Activated CD4-positive, alpha-beta T cell treated with anti-CD3 and anti-CD28 coated beads, Interleukin-2, amount 10 ng/mL, durations not matched to agents 24 days and 14 days (primary cell): ENCODE measurements at places on chromosomes 1 and 21. TPM values are rescaled to one million over a fixed set of nuclear protein-coding genes. Genes with fewer than 3 reads are reported as not detected.

DNA sequence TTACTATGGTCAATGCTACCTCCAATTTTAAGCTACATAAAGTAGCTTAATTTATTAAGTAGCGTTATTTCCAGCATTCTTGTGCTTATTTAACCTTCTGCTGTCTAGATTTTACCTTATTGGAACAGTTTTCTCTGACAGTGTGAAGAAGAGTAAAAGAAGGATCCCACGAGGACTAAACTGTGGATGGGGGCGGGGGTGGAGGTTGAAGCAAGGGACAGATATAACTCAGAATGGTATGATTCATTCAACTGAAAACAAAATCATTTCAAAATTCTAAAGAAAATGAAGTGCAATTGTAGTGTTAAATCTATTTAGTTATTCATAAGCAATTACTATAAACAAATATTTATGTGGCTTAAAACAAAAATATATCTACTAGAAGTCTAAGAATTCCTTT is 11.5 kb upstream of the VAV3 start:
- DNase-seq = no peak

SYCP1 gene
- total RNA-seq = not detected in 2 replicates

DNA sequence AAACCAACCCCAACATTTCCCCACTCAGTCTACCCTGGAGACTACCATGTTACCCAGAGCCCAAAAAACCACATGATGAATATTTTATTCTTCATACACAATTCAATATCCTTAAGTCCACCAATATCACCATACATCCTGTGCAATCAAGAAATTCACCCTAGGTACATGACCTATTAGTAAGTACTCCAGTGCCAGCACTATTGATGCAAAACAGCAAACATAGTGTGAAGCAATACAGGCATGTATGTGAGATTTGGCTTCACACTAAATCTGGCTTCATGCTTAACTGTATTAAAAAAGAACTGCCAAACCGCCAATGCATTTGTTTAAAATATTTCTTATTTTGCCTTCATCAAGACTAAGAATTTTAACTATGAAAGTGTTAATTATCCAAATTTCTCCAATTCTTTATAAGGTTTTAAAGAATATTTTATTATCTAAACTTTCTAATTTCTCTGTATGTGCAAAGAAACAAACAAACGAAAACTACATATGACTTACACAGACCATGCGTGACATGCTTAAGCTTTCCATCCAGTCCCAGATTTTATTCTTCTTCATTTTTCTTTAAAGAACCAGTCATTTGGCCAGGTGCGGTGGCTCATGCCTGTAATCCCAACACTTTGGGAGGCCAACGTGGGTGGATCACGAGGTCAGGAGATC is 22.4 kb upstream of the TMEM125 start:
- no peak for DNase-seq

DNA sequence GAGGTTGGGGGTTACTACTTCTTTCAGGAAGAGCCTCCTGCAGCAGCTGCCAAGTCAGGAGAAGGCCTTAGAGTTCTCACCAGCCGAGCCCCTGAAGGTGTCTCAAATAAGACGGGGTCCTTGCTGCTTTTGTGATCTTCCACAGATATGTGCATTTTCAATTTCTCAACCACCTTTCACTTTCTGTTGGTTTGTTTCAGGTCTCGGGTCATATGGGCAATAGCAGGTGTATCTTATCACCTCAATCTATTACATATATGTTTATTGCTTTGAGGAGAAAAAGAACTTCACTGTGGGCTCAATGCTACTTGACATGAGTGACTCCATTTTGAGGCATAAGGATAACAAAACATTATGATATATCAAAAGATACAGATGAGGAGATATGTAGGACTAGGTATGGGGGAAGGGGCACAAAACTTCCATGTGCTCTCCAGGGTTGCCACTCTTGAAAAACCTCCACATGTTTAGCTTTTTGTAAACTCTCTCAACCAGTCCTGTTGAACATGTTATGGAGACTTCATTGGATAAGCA is 1171.4 kb upstream of the ADGRL2 start:
- no peak for DNase-seq

TCHHL1 gene
- total RNA-seq = not detected in 2 replicates

DNA sequence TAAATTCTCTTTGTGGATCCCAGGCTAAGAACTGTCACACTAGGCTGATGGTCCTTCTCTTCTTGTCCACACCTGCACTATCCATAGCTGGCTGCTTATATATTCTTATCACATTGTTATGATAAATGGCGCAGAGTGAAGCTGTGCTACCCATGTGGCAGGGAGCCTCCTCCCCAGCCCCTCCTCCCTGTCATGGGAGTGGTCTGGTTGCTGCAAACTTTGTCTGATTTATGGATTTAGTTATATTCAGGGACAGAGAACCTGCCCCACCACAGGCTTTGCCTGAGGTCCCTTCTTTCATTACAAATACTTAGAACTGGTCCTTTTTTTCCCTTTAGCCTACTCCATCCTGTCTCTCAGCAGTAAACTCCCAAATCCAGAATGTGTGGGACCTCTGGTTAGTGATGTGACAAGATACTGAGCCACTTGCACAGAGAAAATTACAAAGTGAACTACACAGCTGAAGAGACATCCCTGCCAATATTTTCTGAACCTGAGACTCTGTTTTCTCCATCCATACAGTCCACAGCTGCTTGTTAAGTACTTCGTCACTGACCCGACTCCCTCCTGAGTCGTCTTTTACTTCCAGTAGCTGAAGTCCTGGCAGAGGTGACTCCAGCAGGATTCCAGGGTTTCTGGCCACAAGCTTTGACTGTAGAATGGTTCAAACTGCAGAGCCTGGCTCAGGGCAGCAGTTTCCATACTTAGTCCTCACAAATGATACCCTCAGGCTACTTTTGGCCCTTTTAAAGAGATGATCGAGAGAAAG is 37.6 kb downstream of the PTGFRN start:
- no peak for DNase-seq
